ENCODE measurements at places on chromosomes 12 and 14. TPM values are rescaled to one million over a fixed set of nuclear protein-coding genes. Genes with fewer than 3 reads are reported as not detected.

The CLBA1 gene
- 3.1 TPM for total RNA-seq

The ACSS3 gene
- 30.0 TPM for total RNA-seq

The P2RX2 gene
- not detected for total RNA-seq

The PIWIL1 gene
- total RNA-seq = not detected

The CLEC2B gene
- total RNA-seq = 13.1 TPM

The PUS1 gene
- 5.8 TPM for total RNA-seq

The SIRT4 gene
- 8.8 TPM for total RNA-seq

The CLEC6A gene
- not detected for total RNA-seq

The ESYT1 gene
- total RNA-seq = 113 TPM

Measured in thoracic aorta (tissue), 2 donors.